Activated naive CD8-positive, alpha-beta T cell treated with anti-CD3 and anti-CD28 coated beads, Interleukin-2, amount 50 U/mL, for 16 hours (primary cell): ENCODE measurements at places on chromosomes 16 and 17.

- no peak for DNase-seq
Observed at GRCh38 chr17:3485481-3486068, 9.8 kb downstream of the ASPA start.

DNA sequence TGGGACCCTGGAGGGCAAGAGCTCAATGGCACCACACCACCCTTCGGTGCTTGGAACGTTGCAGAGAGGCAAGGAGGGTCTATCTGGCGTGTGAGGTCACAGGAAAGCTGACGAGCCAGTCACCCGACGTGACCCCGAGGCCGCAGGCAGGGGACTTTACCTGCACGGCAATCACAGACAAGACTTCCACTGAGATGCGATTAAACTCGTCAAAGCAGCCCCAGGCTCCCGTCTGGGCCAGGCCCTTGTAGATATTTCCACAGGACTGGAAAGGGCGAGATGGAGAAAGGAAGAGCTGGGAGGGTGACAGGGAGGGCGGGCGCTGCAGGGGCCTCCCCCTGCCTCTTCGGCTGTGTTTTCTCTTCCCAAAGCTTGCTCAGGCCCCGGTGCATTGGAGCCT, 78.3 kb downstream of the DNAH17 start:
- no peak for DNase-seq

- no peak for DNase-seq
Observed at GRCh38 chr17:56785405-56785804, 48.3 kb downstream of the C17orf67 start.

GRCh38 chr17:14091367-14091766, 22.1 kb downstream of the COX10 start:
- DNase-seq = no peak

GRCh38 chr16:11401161-11402050, 56.1 kb downstream of the RMI2 start:
- no peak for DNase-seq

GRCh38 chr17:3609689-3610088, 478 bp upstream of the TRPV1 start:
- no peak for DNase-seq

- DNase-seq = no peak
Observed at GRCh38 chr16:56245197-56245596, 53.9 kb downstream of the GNAO1 start.

DNA sequence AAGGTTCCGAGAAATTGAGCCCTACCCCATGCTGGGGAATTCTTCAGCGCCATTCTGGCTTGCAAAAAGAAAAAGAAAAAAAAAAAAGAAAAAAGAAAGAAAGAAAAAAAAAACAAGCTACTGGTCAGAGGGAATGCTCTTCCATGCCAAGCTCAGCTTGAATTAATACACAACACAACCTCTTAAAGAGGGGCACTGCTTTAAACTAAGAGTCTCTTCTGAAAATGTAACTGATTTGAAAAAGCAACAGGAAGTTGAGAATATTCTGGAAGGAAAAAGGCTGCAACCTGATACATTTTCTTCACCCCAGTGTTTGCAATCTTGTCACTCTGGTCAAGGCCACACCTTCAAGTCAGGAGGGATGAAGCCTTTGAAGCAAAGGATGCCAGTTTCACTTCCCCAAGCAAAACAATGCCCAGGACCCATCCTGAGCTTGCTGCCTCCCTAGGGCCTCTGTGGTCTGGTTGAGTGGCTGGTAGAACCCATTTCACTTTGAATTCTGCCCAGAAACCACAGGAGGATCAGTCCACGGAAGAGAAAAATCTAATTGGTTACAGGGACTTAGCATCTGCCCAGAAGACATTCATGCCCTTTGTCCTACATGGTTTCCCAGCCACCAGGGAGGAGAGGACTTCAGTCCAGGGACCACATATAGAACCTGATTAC, 389.7 kb downstream of the SOX9 start:
- DNase-seq = no peak

GRCh38 chr16:52577130-52577706, 30.3 kb upstream of the TOX3 start:
- no peak for DNase-seq

DNA sequence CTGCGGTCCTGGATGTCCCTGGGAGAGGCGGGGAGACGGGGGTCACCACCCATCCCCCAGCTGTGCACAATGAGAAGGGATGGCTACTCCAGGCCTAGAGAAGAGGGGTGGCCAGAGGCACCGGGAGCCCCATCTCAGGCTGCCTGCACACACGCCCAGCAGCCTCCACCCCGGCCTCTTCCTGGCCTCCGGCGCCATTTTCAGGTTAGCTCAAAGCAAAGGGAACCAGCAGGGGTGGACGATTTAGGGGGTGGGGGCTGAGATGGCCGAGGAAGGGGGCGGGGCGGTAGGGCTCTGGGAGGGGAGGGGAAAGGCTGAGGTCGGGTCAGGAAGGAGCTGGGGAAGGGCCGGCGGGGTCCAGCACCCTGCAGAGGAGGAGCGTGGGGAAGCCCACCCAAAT, 42.8 kb downstream of the SRCIN1 start:
- DNase-seq = no peak

DNA sequence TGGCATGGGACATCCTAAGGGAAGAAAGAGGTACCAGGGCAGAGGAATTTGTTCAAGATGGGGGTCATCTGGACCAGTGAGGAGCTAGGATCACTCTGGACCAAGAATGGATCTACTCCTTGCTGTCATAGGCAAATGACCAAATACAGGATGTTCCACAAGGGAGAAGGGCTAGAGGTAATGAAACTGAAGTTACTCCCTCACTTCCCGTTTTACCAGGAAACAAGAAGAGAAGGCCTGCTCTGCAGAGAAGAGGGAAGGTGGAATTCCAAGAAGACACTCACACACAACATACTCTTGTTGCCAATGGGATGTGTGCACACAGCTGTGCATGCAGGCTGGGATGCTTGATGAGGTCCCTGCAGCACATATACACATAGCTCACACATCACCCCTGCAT, 38.6 kb downstream of the NEUROD2 start:
- no peak for DNase-seq

DNA sequence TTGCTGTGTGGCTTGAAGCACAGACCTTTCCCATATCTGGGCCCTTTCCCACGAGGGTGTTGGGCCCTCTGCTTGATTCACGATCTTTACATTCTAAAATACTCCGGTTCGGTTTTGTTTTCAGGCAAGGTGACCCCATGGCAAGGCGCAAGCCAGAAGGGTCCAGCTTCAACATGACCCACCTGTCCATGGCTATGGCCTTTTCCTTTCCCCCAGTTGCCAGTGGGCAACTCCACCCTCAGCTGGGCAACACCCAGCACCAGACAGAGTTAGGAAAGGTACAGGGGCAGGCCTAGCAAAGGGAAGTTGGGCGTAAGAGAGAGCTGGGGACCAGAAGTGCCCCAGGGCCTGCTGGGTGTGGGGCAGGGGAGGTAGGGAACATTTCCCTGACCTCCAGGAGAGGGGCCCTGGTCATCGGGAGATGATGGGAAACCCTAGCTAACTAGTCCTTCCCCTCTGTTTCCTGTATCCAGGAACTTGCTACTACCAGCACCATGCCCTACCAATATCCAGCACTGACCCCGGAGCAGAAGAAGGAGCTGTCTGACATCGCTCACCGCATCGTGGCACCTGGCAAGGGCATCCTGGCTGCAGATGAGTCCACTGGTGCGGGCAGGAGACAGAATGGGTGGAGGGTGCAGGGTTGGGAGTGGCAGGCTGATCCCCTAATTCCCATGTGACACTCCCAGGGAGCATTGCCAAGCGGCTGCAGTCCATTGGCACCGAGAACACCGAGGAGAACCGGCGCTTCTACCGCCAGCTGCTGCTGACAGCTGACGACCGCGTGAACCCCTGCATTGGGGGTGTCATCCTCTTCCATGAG, 1.4 kb downstream of the ALDOA start:
- no peak for DNase-seq

DNA sequence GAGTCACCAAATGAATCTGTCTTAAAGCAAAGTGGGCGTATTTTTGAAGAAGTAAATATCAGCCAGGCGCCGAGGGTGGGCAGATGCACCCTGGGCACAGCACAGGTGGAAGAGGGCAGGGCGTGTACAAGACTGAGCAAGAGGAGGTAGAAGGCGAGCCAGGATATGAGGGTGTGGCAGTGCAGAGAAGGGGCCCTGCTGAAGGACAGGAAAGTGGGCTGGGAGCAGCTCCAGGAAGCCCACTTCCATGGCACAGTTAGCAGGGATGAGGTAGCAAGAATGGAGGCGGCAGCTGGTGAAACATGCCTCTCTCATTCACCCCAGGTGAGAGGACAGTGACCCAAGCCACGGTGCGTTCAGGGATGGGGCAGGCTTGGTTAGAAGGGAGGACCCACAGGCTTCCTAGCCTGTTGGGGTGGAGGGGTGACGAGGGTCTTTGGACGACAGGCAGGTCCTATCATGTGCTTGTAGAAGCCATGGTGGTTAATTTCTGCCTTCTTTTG, 149.3 kb downstream of the CLEC16A start:
- DNase-seq = no peak

DNA sequence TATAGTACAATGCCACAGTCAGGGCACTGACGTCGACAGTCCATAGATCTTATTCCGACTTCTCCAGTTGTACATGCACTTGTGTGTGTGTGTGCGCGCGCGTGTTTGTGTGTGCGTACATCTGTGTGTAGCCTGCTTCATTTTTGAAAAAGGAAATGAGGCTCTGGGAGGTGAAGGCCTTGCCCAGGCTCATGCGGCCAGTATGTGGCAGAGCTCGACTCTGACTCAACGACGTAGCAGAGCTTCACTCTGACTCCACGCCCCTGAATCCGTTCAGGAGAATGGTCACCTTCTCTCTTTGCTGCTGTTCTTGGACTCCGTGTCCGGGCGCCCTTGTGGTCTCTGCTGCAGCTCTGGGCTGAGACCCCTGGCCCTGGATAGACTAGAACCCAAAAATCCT, 81.6 kb upstream of the CIBAR2 start:
- DNase-seq = no peak

- DNase-seq = no peak
Observed at GRCh38 chr16:56625140-56625942, at the start of gene MT1E. Gene MT1E (plus strand): TSS chr16:56625781. CDS start chr16:56625852, 71 bp downstream.

DNA sequence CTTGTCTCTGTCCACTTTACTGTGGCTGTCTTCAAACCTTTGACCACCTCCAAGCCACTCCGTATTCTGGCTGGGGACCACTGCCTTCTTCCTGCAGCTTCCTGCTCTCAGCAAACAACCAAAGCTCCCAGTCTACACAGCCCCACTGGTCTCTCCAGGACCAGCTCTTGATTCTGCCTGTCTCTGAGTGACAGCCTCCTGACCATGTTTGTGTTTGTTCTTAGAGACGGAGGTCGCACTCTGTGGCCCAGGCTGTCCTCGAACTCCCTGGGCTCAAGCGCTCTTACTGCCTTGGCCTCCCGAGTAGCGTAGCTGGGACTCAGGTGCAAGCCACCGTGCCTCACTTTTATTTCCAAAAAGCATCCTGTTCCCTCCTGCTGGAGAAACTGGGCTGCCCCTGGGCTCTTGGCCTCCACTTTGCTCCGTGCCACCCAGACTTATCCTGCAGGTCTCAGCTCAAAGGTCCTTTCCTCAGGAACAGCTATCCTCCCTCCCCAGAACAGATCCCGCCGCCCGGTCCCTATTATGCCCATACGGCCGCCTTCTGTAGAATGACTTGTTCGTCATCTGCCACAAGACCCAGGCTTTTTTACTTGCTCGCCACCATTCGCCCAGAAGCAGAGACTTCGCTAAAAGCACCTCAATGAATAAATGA, 9.1 kb downstream of the MNT start:
- DNase-seq = no peak

DNA sequence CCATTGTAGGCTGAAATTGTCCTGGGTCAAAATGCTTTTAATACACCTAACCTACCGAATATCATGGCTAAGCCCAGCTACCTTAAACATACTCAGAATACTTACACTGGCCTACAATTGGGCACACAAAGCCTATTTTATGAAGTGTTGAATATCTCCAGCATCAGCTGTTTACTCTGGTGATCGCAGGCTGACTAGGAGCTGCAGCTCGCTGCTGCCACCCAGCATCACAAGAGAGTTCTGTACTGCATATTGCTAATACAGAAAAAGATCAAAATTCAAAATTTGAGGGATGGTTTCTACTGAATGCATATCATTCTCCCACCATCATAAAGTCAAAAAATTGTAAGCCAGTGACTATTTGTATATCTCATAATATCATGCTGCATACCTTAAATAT, 55.3 kb downstream of the ULK2 start:
- DNase-seq = no peak

GRCh38 chr17:67359960-67360791, 6.2 kb downstream of the PSMD12 start:
- DNase-seq = no peak

- DNase-seq = no peak
Observed at GRCh38 chr17:79504181-79504605, 106.7 kb downstream of the RBFOX3 start.

- DNase-seq = no peak
Observed at GRCh38 chr16:11084876-11085485, 140.6 kb downstream of the CLEC16A start.

- DNase-seq = no peak
Observed at GRCh38 chr16:73610160-73610559, 562.2 kb upstream of the ZFHX3 start.

GRCh38 chr16:49183911-49184310, 97.7 kb downstream of the CBLN1 start:
- no peak for DNase-seq

- no peak for DNase-seq
Observed at GRCh38 chr16:85819771-85820170, 20.3 kb downstream of the COX4I1 start.

GRCh38 chr16:8874388-8874787, 5.6 kb upstream of the CARHSP1 start:
- no peak for DNase-seq

DNA sequence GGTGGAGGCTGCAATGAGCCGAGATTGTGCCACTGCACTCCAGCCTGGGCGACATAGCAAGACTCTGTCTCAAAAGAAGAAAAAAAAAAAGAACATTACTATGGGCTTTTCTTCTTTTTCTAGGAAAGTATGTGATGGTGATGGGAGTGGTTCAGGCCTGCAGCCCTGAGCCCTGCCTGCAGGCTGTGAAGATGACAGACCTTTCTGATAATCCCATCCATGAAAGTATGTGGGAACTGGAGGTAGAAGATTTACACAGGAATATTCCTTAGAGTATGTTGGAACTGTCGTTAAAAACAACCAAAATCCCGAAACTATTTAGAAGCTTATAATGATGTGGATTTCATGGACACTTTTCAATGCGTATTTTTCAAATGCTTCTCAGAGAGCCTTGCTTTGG, 5.3 kb downstream of the RMI2 start:
- no peak for DNase-seq

DNA sequence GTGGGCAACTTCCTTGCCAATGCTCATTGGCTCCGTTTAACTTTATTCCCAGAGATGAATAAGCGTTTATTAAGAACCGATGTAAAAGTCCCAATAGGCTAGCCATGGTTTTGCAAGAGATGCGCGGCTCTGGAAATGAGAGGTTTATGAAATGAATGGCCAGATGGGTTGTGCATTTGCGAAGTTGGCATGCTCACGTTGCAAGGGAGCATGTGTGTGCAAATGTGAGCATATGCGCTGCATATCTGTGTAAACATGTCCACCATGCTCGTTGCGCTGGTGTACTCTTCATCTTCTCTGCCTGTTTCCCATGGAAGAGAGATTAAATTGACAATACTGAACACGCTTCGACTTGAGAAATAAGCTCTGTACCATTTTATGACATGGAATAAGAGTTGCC, 848.6 kb upstream of the RBFOX1 start:
- DNase-seq = no peak
